GM20000 (cell line): ENCODE measurements at places on chromosomes 4 and X.

GRCh38 chr4:38040619-38041018 lies 80.4 kb downstream of the PTTG2 start:
- DNase-seq, result no peak

- no peak for DNase-seq
Measured at GRCh38 chrX:21986596-21986995, 45.5 kb upstream of the PHEX start.

GRCh38 chr4:71941001-71941400 lies 90.8 kb upstream of the NPFFR2 start:
- peak; percentile 8 for DNase-seq

GRCh38 chr4:32824336-32824735 lies 2104.2 kb downstream of the PCDH7 start:
- no peak for DNase-seq

GRCh38 chrX:18899796-18900380 lies 84.0 kb downstream of the PHKA2 start:
- peak; percentile 33 for DNase-seq

- no peak for DNase-seq
Measured at GRCh38 chr4:38967260-38968095, 64.7 kb downstream of the TMEM156 start.

DNA sequence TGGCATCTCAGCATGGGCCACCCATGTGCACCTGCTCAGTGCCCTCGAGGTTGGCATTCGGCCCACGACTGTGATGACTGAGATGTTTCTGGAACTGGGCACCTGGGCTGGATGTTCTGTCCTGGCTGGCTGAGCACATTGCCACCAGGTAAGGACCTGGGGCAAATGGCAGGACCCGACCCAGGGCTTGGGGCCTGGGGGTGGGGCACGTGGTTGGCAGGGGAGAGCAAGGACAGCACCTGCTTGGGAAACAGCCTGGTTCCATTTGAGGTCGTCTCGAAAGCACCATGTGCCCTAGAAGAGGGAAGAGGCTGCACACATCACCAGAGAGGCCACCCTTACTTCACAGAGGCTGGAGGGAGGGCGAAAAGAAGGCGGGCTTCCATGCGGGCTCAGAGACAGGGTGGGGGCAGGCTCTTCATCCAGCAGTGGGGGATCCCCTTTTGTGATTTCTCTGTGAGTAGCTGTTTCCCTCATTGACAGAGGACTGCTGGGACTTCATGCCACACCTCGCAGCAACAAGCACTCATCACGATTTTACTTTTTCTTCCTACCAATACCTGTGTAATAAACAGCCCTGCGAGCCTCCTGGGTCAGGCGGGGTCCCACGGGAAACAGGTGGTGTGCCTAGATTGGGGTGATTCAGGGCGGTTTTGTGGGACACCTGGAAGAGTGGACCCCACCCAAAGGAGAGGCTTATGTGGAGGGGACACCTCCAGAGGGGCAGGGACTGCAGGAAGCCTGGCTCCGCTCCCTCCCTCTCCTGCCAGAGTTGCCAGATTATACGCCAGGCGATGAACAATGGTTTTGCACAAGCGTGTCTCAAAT lies 12.0 kb downstream of the TMEM187 start:
- peak; percentile 70 for DNase-seq

GRCh38 chrX:110941906-110942305 lies 146.3 kb upstream of the CHRDL1 start:
- no peak for DNase-seq
